ENCODE measurements at places on chromosomes 16 and 17.

DNA sequence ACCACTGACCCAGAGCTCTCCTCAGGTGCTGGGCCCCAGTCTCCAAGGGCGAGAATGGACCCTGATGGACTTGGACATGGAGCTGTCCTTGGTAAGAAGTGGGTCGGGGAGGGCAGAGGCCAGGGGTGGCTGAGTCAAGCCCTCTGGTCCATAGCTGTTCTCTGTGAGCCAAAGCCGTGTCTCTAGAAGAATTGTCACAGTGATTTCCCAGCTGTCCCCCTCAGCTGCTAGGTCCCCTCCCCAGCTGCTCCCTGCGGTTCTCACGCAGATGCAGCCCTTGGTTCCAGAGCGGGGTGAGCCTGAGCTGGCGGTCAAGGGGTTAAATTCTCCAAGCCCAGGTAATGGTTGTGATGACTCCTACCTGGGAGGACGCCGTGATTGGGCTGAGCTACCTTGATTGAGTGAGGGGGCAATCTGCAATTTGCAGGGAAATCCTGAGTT, 1.3 kb upstream of the NOL3 start:
- no peak for DNase-seq

GRCh38 chr16:69204172-69204571, 17.2 kb downstream of the SNTB2 start:
- DNase-seq, result no peak

DNA sequence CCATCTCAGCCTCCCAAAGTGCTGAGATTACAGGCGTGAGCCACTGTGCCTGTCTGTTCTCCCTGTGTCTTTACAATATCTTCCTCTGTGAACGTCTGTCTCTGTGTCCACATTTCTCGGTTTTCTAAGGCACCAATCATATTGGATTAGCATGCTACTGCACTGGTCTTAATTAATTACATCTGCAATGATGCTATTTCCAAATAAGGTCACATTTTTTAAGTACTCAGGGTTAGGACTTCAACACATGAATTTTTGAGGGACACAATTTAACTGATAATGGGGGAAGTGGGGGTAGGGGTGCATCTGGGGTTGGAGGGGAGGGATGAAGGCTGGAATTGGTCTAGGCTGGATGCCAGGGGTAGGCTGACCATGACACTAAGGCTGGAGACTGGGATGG, 102.6 kb downstream of the N4BP1 start:
- DNase-seq, result no peak

DNA sequence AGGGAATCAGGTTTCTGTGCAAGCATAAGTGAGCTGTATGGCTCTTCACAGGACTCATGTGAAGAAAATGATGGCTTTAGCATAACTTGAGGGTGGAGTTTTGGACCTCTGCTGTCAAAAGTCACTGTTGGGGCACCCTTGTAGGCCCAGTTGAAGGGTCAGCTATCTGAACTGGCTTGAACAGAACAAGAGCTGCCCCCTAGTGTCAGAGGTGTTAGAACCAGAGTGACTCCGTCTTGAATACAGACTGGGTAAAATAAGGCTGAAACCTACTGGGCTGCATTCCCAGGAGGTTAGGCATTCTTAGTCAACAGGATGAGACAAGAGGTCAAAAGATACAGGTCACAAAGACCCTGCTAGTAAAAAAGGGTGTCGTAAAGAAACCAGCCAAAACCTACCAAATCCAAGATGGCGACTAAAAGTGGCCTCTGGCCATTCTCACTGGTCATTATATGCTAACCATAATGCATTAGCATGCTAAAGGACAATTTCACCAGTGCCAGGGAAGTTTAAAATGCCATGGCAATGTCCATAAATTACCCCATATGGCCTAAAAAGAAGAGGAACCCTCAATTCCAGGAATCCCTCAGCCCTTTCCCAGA, 484.0 kb upstream of the ERCC4 start:
- no peak for DNase-seq

- peak; percentile 13 for DNase-seq
Observed at GRCh38 chr16:70253291-70254106, 1.8 kb upstream of the EXOSC6 start.

GRCh38 chr17:71942626-71943025, 178.2 kb upstream of the SOX9 start:
- no peak for DNase-seq

DNA sequence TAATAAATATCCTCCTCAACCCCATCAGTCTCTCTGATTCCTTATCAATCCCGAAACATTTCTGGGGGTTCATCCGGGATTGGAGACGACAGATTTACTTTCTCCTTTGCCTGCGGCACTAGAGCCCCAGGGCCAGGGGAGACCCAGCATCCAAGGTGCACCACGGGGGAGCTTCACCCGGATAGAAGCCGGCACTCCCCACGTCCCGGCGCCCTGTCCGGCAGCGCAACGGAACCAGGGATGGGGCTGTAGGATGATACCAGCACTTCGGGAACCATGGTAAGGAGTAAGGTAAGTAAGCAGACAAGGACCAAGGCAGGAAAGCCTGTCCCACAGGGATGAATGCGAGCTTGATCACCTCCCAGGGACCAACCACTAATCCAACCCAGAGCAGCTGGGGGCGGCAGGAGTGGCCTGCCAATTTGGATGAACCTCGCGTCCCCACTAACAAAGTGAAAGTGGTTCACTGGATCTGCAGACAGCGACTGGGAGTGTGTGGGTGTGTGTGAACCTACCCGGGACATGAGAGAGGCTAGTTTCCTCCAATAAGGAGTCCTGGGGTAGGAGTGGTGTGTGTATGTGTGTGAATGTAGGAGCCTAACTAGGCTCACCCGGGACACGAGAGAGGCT, 11.9 kb downstream of the POLR3K start:
- DNase-seq, result no peak

GRCh38 chr17:76152591-76152990, 11.5 kb upstream of the FOXJ1 start:
- no peak for DNase-seq

DNA sequence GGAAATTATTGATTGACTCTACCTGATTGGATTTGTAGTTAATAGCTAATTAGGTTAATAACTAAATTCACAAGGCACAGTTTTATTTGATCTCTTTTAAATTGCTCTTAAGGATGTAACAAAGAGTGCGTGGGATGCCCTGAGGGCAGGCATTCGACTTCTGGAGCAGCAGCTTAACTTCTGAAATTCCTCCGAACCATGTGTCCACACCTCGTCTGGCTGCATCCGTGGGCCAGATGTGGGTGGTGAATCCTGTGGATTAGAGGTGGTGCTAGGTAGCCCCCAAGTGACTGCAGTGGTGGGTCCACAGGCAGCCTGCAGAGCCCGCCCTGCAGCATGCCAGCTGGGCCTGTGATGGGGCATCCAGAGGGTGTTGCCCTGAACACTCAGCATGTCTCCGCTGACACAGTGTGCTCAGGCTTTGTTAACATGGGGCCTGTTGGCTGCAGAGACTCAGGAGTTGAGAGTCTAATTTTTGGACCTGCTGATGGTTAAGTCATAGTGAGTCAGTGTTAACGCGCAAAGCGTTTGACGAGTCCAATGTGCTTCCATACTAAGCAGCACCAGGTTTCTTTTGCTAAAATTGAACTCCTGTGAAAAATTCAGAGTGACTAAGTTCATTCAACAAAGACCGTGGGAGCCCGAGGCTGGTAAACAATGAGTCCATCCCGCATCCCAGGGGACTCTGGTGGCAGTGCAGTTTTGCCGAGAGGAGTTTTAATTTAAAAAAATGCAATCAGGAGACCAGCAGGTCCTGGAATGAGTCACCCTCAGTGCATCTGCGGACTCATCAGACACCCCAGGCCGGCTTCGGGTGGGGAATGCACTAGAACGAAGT, 3.8 kb upstream of the NPB start:
- DNase-seq, result no peak

GRCh38 chr17:2996810-2997670, 66.4 kb downstream of the OR1D5 start:
- DNase-seq, result no peak

DNA sequence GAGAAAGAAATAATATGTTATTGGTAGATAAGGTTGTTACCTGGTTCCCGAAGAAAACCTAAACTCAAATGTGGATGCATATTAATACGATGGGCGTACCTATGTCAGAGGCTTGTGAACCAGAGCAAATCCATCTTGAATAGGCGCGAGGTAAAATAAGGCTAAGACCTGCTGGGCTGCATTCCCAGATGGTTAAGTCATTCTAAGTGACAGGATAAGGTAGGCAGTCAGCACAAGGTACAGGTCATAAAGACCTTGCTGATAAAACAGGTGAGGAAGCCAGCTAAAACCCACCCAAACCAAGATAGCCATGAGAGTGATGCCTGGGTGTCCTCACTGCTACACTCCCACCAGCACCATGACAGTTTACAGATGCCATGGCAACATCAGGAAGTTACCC, 1400.1 kb downstream of the CDH8 start:
- no peak for DNase-seq
